ENCODE measurements at places on chromosomes 16 and 17.

- no peak for DNase-seq
Observed at GRCh38 chr17:51097708-51098446, 22.8 kb downstream of the SPAG9 start.

- DNase-seq: no peak
Observed at GRCh38 chr16:60041671-60042070, 1307.6 kb upstream of the GOT2 start.

- DNase-seq: no peak
Observed at GRCh38 chr16:53743149-53743566, 39.2 kb downstream of the FTO start.

DNA sequence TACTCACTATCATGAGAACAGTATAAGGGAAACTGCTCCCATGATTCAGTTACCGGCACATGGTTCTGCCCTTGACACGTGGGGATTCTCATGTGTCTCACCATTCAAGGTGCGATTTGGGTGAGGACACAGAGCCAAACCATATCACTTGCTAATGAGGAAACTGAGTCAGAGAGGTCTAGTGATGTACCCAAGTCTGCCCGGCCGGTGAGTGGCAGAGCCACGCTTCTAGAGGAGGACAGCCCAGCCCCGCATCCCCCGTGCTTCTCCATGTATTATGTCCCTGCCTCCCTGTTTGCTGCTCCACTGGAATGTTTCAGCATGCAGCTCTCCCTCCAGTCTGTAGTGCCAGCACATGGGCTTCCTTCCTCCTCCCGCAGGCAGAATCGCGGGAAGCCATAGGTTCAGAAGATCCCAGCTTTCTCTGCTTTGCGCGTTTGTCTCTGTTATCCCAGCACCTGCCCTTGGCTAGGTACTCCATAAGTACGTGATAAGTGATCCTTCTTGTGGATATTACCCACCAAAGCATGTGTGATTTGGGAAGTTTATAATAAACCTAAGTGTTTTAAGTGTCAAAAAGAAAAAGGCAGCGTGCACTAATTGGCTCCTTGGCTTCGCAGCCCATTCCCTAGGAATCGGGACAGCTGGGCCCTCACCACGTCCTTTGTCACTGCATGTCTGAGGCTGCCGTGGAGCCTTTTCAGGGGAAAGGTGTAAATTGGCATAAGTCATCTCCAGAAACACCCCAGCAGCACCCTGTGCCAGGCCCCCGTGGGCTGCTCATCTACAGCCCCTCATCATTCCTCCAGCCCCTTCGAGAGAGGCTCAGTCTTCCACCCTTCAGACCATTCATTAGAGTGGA, 103.8 kb downstream of the CLEC16A start:
- DNase-seq: no peak

- no peak for DNase-seq
Observed at GRCh38 chr16:28569021-28569420, 15.3 kb downstream of the SGF29 start.

DNA sequence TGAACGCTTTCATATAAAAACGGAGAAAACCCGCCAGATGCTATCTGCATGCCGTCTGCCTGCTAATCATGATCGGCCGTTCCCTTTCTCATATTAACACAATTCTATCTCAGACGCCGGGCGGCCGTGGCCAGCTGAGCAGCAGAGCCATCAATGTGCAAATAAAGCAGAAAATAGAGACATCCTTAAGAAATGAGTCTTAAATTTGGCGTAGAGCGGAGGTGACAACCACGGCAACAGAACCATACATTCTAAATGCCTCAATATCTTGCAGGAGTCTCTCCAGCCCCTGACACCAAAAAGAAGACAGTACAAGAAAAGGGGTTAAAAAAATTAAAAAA, 2.7 kb upstream of the IRX5 start:
- DNase-seq: no peak

GRCh38 chr16:10880594-10881452, 3.8 kb downstream of the CIITA start:
- no peak for DNase-seq

DNA sequence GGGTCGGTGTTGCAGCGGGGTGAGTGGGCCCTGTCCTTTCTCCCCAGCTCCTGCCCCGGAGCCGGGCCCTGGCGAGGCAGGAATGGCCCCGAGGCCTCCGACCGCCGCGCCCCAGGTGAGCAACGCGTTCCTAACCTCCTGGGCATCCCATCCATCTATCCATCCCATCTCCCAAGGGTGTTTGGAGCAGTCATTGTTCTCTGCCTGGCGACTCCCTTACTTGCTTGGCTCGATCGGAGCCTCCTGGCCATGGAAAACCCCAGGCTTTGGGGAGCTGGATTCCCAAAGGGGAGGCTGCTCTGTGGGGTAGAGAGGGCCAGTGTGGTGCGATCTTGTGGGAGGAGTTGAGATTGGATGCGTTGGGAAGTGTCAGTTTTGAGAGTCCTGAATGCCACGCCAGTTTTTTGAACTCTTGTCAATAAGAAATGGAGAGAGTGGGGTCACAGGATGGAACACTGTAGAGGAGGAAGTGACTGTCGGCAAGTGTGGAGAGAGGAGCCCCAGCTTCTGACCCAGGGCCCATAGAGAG, 684 bp downstream of the ZFP90 start:
- no peak for DNase-seq

GRCh38 chr17:37191219-37191618, 184.6 kb upstream of the C17orf78 start:
- DNase-seq: no peak

Data from NCI-H1436 treated with DMSO at 0.1 percent for 48 hours (cell line).